CD4-positive, alpha-beta T cell treated with Interleukin-4 for 4 hours (primary cell): ENCODE measurements at places on chromosomes 5 and 9.

- DNase-seq = no peak
These were observed 37.6 kb downstream of the ROPN1L start for GRCh38 chr5:10479154-10479721.

GRCh38 chr5:132070460-132071337 lies 2.9 kb upstream of the CSF2 start:
- DNase-seq = no peak

- peak; percentile 40 for DNase-seq
These were observed 227.0 kb upstream of the DAP start for GRCh38 chr5:10987925-10988504.

- no peak for DNase-seq
These were observed 2.1 kb upstream of the MYMK start for GRCh38 chr9:133526721-133527321.

DNA sequence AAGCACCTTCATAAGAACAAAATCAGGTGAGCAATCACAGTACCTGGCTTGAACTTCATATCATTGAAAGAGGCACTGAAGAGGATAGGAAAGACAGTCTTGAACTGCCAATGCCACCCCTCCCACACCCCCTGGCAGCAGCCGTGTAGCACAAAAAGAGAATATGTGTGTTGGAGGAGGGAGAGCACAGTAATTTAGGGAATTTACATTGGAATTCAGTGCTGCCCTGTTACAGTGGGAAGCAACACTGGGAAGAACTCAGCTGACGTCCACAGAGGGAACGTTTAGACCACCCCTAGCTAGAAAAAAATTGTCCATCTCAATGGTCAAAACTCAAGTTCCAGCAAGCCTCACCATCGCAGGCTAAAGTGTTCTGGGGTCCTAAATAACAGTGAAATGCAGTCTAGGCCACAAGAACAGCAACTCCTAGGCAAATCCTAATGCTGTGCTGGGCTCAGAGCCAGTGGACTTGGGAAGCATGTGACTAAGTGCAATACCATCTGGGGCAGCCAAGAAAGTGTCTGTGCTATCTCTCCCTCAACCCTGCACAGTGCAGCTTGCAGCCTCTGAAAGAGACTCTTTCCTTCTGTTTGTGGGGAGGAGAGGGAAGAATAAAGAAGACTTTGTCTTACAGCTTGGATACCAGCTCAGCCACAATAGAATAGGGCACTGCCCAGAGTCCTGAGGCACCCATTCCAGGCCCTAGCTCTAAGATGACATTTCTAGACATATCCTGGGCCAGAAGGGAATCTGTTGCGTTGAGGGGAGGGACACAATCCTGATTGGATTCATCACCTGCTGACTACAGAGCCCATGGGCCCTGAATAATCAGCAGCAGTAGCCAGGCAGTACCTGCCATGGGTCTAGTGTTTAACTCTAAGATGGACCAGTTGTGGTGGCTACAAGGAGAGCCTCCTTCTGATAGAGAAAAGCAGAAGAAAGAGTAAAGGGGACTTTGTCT lies 62.1 kb upstream of the VLDLR start:
- no peak for DNase-seq
